ENCODE measurements at places on chromosomes 2 and 18.

DNA sequence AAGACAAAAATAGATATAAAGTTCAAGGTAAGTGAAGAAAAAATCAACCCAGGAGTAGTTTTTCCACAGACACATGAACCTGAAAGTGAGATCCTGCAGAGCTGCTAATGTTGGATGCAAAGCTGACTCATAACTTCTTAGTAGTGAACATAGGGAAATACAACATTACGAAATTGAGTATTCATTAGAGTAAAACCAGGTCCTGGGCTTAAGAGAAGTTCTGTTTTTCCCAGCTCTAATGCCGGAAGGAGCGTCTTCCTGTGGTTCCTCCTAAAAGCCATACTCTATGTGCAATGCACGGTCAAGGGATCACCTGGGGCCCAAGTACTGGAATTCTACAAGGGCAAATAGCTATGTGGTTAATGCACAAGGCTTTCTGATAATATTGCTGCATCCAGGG lies 141.7 kb downstream of the RBMS1 start:
- DNase-seq, result no peak

DNA sequence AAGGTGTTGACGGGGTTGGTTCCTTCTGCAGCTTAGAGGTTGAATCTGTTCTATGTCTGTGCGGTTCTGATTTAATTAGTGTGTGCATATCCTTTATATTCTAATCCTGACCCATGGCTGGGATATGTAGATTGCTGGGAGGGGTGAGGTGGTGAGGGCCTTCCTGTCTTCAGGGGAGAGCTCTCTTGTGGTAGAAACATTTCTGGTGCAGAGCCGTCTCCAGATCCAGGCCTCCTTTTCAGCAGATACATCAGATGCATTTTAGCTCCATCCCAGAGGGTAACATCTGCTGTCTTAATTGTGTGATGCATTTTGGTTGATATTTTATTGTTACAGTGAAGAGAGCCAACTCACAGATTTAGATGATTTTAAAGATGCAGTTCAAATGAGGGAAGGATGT lies 227.8 kb downstream of the AGAP1 start:
- DNase-seq, result no peak

GRCh38 chr18:6150430-6150829 lies 255.1 kb upstream of the TMEM200C start:
- DNase-seq, result no peak

DNA sequence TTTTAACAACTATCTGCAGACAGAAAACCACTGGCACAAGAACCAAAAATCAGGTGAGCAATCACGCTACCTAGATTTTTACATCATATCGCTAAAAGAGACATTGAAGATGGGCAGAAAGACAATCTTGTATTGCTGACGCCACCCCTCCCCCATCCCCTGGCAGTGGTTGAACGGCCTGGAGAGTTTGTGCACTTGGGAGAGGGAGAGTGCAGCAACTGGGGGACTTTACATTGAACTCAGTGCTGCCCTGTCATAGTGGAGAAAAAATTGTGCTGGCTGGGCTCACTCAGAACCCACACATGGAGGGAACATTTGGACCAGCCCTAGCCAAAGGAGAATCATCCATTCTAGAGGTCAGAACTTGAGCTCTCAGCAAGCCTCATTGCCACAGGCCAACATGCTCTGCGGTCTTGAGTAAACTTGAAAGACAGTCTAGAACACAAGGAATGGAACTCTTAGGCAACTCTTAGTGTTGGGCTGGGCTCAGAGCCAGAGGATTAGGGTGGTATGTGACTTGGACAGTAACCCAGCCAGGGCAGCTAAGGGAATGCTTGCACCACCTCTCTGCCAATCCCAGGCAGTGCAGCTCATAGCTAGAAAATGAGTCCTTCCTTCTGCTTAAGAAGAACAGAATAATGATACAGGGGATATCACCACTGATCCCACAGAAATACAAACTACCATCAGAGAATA lies 220.0 kb upstream of the CYP26B1 start:
- no peak for DNase-seq

DNA sequence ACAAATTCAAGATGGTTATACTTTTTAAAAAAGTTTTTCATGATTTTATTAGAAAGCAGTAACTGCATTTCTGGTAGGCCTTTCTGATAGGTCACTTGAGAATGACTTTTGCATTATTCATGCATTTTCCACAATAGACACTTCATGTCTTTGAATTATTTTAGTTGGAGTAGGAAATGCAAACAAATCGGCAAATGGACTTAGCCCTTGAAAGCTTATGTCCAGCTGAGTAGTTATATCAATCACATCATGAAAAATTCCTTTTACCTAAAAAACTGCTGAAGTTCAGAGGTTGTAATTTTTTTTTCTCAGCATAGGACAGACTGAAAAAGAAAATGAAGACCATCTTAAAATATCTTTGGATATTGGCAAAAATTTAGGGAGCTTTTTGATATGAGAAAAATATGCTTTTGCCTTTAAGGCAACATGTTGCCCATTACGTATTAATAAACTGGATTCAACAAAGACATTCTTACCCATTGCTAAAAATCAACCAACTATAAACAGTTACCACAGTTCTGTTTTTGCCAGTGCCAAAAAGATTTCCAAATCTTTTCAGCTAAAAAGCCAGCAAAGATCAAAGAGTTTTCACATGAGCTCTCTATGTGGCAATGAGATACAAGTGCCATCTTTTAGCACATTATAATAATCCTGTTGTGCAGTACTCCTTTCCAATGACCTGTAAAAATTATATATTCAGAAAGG lies 45.5 kb upstream of the FRZB start:
- no peak for DNase-seq

DNA sequence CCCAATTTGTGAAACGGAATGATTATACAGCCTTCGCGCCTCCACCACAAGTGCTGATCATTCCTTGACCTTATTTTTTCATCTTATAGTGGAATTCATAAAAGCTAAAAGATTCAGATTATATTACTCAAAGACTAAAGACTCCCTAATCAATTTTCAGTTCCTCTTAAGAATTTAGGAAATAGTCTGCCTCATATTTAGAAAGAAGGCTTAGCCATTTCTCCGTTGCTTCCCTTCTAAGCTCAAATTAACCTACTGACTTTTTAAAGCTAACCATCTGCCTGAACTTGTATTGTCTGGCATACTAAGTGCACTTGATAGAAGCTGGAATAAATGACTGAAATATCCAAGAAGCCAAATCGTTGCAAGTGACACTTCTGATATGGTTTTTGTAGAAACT lies 44.7 kb downstream of the HNRNPLL start:
- no peak for DNase-seq

- no peak for DNase-seq
Observed at GRCh38 chr2:23506531-23507266, 121.7 kb downstream of the KLHL29 start.

GRCh38 chr2:7024261-7024660 lies 107.0 kb downstream of the RNF144A start:
- no peak for DNase-seq

DNA sequence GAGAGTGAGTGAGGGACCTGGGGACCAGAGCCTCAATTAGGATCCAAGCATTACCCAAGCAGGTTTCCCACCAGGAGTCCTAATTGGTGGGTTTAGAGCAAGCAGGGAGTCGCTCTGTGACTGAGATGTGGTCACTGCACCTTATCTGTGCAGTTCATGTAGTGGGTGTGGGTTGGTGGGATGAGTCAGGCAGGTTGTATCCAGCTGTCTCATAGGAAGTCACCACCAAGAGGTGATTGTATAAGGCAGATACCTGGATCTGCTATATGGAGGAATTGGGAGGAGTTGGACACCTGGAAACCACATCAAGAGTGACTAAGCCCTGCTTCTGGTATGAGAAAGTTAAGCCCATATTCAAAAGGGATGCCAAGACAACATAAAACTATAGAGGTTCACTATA lies 106.8 kb downstream of the ARHGAP28 start:
- no peak for DNase-seq

- no peak for DNase-seq
Observed at GRCh38 chr2:610491-610890, 66.7 kb downstream of the TMEM18 start.

DNA sequence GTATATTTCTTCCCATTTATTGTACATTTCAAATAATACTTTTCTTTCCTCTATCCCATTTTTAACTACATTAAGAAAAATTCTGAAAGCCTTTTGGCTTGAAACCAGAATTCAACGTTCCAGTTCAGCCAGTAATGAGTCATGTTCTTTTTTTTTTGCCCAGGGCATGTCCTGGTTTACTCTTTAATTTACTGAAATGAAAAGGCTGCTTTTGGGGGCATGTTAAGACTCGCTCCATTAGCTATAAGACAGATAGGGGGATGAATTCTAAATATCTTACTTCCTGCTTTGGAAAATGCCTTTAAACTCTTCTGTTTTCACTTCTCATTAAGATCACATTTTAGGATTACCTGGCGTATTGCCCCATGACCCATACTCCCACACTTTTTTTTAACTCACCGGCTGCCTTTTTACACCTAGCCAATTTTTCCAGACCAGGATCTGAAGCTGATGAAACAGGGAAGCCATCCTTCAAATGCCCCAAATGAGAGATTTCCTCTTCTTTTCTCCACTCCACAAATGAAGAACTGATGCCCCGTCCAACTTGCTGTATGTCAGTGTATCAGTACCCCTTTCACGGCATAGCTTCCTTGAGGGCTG lies 585 bp downstream of the ABCA12 start:
- no peak for DNase-seq

- no peak for DNase-seq
Observed at GRCh38 chr2:153133716-153134115, 344.8 kb downstream of the RPRM start.

GRCh38 chr18:65592435-65592834 lies 158.4 kb upstream of the CDH7 start:
- DNase-seq, result no peak

- no peak for DNase-seq
Observed at GRCh38 chr2:130261970-130262760, 63.9 kb upstream of the TUBA3E start.

DNA sequence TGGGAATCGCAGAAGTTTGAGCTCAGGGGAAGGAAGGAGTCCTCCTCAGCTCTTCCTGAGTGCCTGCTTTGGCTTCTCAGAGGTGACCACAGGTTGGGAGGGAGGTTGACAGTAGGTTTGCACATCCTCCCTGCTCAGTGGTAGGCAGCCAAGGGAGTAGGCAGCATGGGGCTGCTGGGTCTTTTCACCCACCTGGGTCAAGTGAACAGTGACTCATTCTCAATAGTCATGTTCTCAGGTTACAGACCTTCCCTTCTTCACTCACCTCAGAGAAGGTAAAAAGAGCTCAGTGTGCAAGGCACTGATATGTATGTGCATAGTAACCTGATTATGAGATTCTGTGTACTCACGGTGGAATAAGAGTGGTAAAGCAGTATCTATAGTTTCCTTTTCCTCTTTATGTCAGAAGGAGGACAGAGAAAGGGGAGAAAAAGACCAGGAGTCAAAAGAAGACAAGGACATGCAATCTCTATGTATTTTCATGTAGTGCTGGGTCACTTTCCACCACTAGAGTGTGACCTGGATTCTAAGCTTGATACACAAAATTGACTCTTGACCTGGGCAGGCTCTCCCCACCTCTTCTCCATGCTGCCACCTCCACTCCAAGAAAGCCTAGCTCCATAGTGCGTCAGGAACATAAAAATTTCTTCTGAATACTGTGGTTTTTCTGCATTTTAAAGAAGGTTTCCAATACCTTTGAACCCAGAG lies 36.5 kb upstream of the ASNSD1 start:
- no peak for DNase-seq

DNA sequence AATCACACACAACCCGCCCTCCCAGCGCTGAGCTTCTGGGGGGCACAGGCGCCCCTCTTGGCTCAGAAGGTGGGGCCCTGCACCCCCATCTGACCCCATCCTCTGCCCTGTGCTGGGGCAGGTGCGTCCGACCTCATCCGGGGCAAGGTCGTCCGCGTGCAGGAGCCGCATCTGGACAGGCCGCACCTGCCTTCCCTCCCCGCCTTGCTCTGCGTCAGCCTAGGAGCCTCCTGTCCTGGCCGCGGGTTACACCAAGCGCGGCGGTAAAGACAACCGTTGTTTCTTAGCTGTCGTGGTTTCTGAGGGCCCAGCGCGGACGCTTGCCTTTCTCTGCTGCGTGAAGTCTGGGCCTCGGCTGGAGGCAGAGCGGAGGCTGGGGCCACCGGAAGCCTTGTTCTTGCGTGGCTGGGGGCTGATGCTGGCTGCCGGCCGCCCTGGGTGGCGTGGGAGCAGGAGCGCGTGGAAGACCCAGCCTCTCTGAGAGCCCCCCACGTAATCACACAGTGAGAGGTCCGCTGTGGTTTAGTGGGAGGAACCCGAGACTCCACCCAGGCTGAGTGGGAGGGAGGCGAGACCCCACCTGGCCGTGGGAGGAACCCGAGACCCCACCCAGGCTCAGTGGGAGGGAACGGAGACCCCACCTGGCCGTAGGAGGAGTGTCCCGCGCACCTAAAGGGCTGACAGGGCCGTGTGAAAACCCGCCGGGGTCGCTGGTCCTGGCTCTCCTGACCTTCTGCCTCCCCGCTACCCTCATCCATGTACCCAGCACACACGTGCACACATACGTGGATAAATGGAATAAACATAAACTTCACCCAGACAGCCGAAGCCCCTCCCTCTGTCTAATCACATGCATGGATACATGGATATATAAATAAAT lies 51.8 kb downstream of the KCNG2 start:
- no peak for DNase-seq

GRCh38 chr2:26988058-26988860 lies 17.8 kb downstream of the MAPRE3 start:
- DNase-seq, result no peak

DNA sequence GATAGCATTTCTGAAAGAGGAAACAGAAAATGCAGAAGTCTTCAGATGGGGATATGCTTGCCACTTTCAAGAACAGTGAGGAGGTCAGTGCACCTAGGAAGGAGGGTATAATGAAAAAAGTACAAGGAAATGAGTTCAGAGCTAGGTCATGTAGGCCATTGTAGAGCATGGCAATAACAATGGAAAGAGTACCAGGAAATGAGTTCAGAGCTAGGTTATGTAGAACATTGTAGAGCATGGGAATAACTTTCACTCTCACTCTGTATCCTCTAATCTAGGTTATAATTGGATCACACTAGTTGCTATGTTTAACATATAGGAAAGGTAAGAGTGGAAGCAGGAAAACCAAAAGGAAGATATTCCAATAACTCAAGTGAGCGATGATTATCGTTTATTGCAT lies 12.3 kb downstream of the SCG2 start:
- no peak for DNase-seq

DNA sequence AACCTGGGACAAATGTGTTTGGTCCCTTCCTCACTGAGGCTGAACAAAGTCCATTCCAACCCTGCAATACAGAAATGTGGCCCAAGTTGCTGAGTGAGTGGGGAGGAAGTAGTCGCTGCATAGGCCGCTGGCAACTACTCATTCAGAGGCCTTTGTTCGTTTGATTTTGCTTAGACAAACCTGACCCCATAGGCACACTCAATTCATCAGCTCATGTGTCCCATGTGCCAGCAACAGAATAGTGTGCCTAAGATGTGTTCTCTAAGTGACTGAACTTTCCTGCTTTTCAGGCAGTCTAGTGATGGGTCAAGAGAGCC lies 23.0 kb downstream of the PTPN18 start:
- DNase-seq, result no peak

DNA sequence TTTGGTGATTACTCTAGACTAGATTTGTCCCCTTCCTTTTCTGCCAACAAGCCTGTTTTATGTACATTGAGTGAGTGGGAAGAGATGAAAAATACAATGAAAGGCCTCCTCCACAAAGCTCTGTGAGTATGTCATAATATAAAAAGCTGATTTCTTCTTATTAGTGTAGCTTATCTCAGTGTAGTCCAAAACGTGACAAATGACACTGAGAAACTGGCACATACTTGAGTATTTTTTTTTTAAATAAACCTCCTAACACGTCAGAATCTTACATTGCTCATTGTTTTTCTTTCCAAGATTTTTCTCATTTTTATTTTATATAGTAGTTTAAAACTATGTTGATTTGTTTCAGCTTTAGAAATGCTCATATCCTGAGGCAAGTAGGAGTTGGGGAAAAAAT lies 17.9 kb upstream of the FIGN start:
- DNase-seq, result no peak

Data from stimulated activated CD4-positive, alpha-beta T cell treated with anti-CD3 and anti-CD28 coated beads, Interleukin-15, amount 100 ng/mL, for 1 hour (primary cell).